ENCODE measurements at places on chromosomes 12 and 14.

GRCh38 chr14:74832849-74833248 is 43.1 kb downstream of the PROX2 start:
- H3K27me3 ChIP-seq = no peaks in the 10 kb centered on the region
- peaks cover 92% of the 10 kb centered on the region for H3K36me3 ChIP-seq
- H3K4me3 ChIP-seq = no peak overlapping the region
- H3K4me1 ChIP-seq = no peaks in the 10 kb centered on the region
- no peak overlapping the region for H3K27ac ChIP-seq
- DNase-seq = no peak

DNA sequence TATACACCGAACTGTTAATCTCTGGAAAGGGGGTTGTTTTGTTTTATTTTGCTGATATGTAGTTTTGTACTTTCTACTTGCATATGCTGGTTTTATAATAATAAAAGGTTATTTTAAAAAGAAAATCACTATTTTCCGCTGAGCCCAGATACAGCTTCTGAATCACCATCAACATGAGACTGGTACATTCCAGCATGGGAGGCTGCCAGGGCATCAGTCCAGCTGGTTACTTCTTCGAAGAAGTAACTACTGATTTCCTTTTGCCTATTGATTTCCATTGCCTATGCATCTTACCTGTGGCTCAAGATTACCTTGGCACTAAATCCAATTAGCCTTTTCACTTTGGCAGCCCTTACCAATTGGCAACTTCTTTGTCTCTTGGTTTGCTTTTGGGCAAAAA is 11.7 kb upstream of the OSBPL8 start:
- no peak overlapping the region for H3K27ac ChIP-seq
- no peak overlapping the region for H3K4me3 ChIP-seq
- no peaks in the 10 kb centered on the region for H3K27me3 ChIP-seq
- no peaks in the 10 kb centered on the region for H3K4me1 ChIP-seq

DNA sequence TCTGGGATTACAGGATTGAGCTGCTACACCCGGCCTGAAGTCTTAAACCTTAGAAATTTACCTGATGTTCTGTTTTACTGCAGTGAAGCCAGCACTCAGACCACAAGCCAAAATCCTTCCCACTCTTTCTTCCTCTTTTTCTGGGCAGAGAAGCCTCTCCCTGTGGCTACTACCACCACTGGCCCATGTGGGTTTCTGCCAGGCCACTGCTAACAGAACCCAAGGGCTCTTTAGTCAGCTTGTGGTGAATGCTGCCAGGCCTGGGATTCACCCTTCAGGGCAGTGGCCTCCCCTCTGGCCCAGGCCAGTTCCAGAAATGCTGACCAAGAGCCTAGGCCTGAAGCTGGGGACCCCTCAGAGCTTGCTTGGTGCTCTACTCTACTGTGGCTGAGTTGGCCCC is 35.3 kb downstream of the GAS2L3 start:
- no peak overlapping the region for H3K27ac ChIP-seq
- H3K36me3 ChIP-seq = no peaks in the 10 kb centered on the region
- H3K4me3 ChIP-seq = no peak overlapping the region
- DNase-seq = no peak

DNA sequence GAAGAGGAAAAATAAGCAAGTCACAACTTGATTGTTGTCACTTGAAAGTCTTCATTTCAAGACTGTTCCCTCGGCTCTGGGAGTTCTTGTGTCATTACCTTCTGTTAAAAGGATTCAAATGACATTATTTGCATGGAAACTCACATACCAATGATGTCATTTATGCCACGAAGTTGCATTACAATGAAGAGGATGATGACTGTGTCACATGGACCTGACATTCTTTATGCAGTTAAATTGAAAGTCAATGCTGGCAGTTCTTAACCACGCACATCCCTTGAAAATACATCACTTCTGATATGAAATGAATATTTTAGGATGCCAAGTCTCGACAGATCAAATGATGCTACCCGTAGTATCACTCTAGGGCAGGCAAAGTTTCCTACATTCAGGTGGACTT is 1069.5 kb downstream of the VRK1 start:
- H3K4me1 ChIP-seq = no peaks in the 10 kb centered on the region
- no peaks in the 10 kb centered on the region for H3K36me3 ChIP-seq
- no peak overlapping the region for H3K4me3 ChIP-seq
- no peaks in the 10 kb centered on the region for H3K27me3 ChIP-seq

- no peaks in the 10 kb centered on the region for H3K36me3 ChIP-seq
- H3K27ac ChIP-seq = no peak overlapping the region
- no peaks in the 10 kb centered on the region for H3K27me3 ChIP-seq
- H3K4me1 ChIP-seq = no peaks in the 10 kb centered on the region
- H3K4me3 ChIP-seq = no peak overlapping the region
- no peak for DNase-seq
Measured at GRCh38 chr12:19010087-19010486, 119.4 kb upstream of the PLEKHA5 start.

GRCh38 chr12:108043750-108044533 is 85.1 kb upstream of the WSCD2 start:
- H3K27me3 ChIP-seq = peaks cover 4% of the 10 kb centered on the region
- no peak overlapping the region for H3K27ac ChIP-seq
- H3K36me3 ChIP-seq = no peaks in the 10 kb centered on the region
- no peaks in the 10 kb centered on the region for H3K4me1 ChIP-seq
- no peak for DNase-seq
- no peak overlapping the region for H3K4me3 ChIP-seq

GRCh38 chr12:52666471-52666870 is 13.7 kb downstream of the KRT1 start:
- H3K36me3 ChIP-seq = no peaks in the 10 kb centered on the region
- H3K4me3 ChIP-seq = no peak overlapping the region
- no peaks in the 10 kb centered on the region for H3K27me3 ChIP-seq
- no peak for DNase-seq
- H3K4me1 ChIP-seq = no peaks in the 10 kb centered on the region
- H3K27ac ChIP-seq = no peak overlapping the region

- no peak overlapping the region for H3K27ac ChIP-seq
- no peaks in the 10 kb centered on the region for H3K36me3 ChIP-seq
- H3K27me3 ChIP-seq = no peaks in the 10 kb centered on the region
- DNase-seq = no peak
- H3K4me1 ChIP-seq = no peaks in the 10 kb centered on the region
- no peak overlapping the region for H3K4me3 ChIP-seq
Measured at GRCh38 chr14:56004786-56005185, 113.4 kb upstream of the PELI2 start.

GRCh38 chr12:48075832-48076231 is 30.0 kb downstream of the SENP1 start:
- no peak overlapping the region for H3K4me3 ChIP-seq
- H3K36me3 ChIP-seq = peaks cover 55% of the 10 kb centered on the region
- peaks cover 9% of the 10 kb centered on the region for H3K4me1 ChIP-seq
- no peak for DNase-seq
- H3K27ac ChIP-seq = no peak overlapping the region

DNA sequence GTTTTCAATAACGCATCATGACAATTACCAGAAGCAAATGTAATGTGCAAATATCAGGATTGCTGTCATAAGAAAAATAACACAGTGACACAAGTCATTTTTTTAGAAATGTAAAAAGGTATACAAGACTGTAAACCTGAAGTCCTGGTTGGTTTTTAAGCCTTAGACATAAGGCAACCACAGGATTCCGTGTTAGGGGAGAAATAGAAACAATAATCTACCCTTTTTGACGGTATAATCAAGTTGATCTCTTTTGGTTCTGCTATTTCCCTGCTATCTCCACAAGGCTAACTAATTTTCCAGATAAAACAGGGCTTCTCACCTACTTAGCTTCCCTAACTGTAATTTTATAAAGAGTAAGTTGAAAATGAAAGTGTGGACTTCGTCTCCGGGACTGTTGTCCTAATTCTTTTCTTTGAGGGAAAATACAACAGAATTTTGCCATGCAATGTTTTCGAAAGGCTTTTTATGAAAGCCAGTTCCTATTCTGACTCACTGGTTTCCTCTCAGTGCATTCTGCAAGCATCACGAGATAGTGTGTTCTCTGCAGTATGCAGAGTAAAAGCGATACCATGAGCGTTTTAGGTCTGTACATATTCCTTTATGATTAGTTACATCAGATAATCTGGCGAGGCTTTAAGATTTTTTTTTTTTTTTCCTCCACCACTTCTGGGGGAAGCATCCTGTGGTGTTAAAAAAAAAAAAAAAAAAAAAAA is 10.6 kb downstream of the MYO1H start:
- DNase-seq = no peak
- H3K4me1 ChIP-seq = no peaks in the 10 kb centered on the region
- H3K27ac ChIP-seq = no peak overlapping the region
- no peak overlapping the region for H3K4me3 ChIP-seq

DNA sequence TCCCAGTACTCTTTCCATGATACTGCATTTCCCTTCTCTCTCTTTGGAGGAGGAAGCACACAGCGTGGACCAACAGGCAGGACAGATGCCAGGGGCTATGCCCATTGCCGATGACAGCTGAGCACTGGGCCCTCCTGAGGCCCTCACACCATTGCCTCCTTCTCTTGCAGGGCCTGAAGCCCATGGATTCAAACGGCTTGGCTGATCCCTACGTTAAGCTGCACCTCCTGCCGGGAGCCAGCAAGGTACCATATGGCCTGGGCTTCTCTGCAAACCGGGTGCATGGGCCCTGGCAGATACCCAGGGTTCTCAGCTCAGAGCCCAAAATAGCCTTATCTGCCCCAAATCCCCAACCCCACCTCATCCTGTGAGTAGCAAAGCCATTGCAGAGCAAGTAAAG is 25.2 kb upstream of the OAS1 start:
- peaks cover 42% of the 10 kb centered on the region for H3K27me3 ChIP-seq
- no peak overlapping the region for H3K27ac ChIP-seq
- H3K36me3 ChIP-seq = no peaks in the 10 kb centered on the region
- DNase-seq = no peak
- no peaks in the 10 kb centered on the region for H3K4me1 ChIP-seq

DNA sequence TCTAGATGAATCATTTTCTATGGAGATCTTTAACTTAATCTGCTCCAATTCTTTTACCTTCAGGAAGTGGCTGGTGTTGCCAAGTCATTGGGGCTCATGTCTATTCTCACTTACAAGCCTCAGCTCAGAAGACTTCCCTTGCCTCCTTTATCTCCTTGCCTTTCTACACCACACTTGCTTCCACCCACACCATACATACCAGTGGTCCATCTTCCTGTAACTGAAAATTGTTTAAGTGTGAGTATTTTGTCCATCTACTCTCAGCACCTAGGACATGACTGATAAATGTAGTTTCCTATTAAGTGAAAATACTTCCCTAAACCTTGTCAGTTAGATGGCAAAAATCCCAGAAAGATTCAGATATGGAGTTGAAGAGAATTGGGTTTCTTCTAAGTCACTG is 199.7 kb upstream of the CPNE8 start:
- no peak overlapping the region for H3K4me3 ChIP-seq
- DNase-seq = no peak
- H3K4me1 ChIP-seq = peaks cover 8% of the 10 kb centered on the region
- no peak overlapping the region for H3K27ac ChIP-seq

DNA sequence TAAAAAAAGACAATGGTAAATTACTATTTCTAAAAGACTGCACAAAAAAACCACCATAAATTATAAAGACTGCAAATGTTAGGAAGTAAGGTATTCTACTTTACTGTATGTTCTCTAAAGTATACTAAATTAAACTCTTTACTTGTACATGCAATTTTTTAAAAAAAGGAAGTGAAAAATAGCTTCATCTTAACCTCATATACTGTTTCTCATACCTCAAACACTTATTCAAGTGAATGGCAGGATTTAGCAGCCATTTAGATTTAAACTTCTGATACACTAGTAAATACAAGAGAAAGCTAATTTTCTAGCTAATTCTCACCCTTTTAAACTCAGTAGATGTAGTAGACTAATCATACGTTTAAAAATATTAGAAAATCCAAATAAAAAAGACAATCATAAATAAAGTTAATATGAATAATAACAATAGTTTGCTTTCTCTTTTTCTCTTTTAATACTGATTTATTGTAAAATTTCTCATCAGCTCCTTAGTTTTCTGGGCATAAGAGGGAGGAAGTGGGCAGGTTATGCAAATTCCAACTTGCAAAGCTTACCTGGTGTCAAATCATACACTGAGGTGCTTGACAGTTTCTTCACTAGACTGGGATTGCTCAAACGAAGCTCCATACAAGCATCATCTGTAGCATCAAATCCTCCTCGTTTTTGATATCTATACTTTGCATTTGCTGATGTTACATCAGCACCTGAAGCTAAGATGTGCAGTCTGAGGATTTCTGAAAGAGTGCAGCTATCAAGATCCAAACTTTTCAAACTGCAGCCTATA is 71.0 kb upstream of the CFL2 start:
- DNase-seq = no peak
- no peak overlapping the region for H3K4me3 ChIP-seq
- no peak overlapping the region for H3K27ac ChIP-seq

- no peak overlapping the region for H3K27ac ChIP-seq
- H3K27me3 ChIP-seq = no peaks in the 10 kb centered on the region
- H3K36me3 ChIP-seq = peaks cover 17% of the 10 kb centered on the region
- no peak for DNase-seq
- no peaks in the 10 kb centered on the region for H3K4me1 ChIP-seq
Measured at GRCh38 chr14:61454545-61454944, 133.2 kb downstream of the PRKCH start.

DNA sequence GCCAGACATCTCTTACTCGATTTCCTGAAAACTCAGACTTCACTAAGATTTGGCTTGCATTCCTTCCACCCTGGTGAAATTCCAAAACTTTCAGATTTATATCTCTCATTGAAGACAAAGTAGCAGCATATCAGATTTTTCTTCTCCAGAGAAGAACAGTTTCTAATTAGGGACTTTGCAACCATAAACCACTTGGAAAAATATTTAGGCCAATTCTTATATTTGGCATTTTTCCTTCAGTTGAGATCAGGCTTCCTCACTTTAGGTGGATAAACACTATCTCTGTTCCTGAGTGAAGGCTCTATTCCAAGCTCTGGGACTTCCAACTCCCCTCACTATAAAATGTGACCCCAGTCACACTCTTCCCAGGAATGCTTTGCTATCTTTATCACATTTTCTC is 1434.3 kb upstream of the FLRT2 start:
- DNase-seq = no peak
- no peaks in the 10 kb centered on the region for H3K27me3 ChIP-seq
- H3K27ac ChIP-seq = no peak overlapping the region

GRCh38 chr12:32559434-32559833 is 119.7 kb upstream of the DNM1L start:
- H3K4me1 ChIP-seq = peaks cover 6% of the 10 kb centered on the region

- H3K4me1 ChIP-seq = no peaks in the 10 kb centered on the region
- DNase-seq = no peak
- H3K27ac ChIP-seq = no peak overlapping the region
- H3K36me3 ChIP-seq = no peaks in the 10 kb centered on the region
Measured at GRCh38 chr12:37565112-37565511, 751.5 kb upstream of the ALG10B start.

GRCh38 chr12:76421046-76421445 is 72.8 kb upstream of the BBS10 start:
- H3K27me3 ChIP-seq = no peaks in the 10 kb centered on the region
- H3K4me1 ChIP-seq = no peaks in the 10 kb centered on the region
- no peak overlapping the region for H3K27ac ChIP-seq
- no peak for DNase-seq
- H3K4me3 ChIP-seq = no peak overlapping the region

GRCh38 chr12:82461836-82462235 is 103.5 kb downstream of the METTL25 start:
- peaks cover 14% of the 10 kb centered on the region for H3K4me1 ChIP-seq
- H3K36me3 ChIP-seq = no peaks in the 10 kb centered on the region
- H3K4me3 ChIP-seq = no peak overlapping the region

GRCh38 chr14:73746520-73747378 is 32.6 kb upstream of the PNMA1 start:
- no peak for DNase-seq
- H3K27me3 ChIP-seq = no peaks in the 10 kb centered on the region
- peaks cover 24% of the 10 kb centered on the region for H3K36me3 ChIP-seq
- H3K27ac ChIP-seq = peak overlapping the region; percentile 99
- H3K4me3 ChIP-seq = no peak overlapping the region
- H3K4me1 ChIP-seq = peaks cover 95% of the 10 kb centered on the region

Measured in RWPE2 (cell line).